MG63 (cell line): ENCODE measurements at places on chromosomes 1 and 21. TPM values are rescaled to one million over a fixed set of nuclear protein-coding genes. Genes with fewer than 3 reads are reported as not detected.
A peak's percentile ranks its signal among the peaks of the same experiment; 100 is the strongest.

The TMEM54 gene
- total RNA-seq: 6.3 and 30.7 TPM in 2 replicates

The UFC1 gene
- total RNA-seq: 118 and 178 TPM in 2 replicates

- peak; percentile 74 for DNase-seq
These were observed 255.9 kb downstream of the NFIA start for GRCh38 chr1:61337981-61338848.

- DNase-seq: no peak
These were observed 11.2 kb upstream of the HJV start for GRCh38 chr1:146032631-146033219.

DNA sequence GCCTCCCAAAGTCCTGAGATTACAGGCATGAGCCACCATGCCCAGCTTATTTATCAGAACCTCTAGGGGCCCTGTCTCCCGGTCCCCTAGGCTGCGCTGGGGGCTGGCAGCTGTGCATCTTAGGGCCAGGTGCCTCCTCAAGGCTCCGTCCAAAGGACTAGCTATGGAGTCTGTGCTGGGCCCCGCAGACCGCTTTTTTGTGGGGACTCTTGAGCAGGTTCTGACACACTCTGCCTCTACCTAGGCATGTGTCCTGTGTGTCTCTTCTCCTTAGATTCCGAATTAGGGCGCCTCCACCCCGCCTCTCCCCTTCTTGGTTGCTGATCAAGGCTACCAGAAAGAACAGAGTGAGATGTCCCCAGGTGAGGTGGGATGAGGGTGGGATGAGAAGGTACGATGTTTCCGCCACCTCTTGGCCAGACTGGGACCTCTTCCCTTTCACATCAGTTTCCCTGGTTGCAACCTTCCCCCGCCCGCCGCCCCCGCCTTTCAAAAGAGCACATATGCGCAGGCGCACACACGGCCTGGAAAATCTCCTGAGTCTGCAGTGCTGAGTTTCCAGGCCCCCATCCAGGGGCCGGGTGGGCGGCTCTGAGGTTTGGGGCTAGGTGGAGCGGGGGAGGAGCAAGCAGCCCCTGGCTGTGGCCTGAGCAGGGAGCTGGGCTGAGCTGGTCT lies 5.0 kb upstream of the PTPN7 start:
- DNase-seq: no peak

- DNase-seq: no peak
These were observed 59.6 kb upstream of the OLIG2 start for GRCh38 chr21:32966120-32966519.

GRCh38 chr1:25871086-25871703 lies 4.3 kb downstream of the PAQR7 start:
- DNase-seq: no peak
